ENCODE measurements at places on chromosomes 6 and 20.

DNA sequence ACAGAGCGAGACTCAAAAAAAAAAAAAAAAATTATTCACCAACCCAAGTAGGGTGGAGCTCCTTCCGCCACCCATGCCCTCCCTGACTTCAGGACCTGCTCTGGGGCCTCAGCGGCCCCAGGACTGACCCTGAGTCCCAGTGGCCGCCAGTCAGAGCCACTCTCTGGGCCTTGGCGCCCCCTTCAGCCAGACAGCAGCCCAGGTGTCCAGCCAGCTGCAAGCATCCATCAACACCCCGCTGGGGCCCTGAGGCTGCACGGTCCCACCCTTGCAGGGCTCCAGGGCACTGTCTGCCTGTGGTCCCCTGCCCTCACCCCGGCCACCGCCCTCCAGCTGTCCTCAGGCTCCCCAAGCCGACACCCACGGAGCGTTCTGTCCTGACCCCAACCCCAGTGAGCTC, 11.4 kb upstream of the KCNQ2 start:
- DNase-seq = no peak

DNA sequence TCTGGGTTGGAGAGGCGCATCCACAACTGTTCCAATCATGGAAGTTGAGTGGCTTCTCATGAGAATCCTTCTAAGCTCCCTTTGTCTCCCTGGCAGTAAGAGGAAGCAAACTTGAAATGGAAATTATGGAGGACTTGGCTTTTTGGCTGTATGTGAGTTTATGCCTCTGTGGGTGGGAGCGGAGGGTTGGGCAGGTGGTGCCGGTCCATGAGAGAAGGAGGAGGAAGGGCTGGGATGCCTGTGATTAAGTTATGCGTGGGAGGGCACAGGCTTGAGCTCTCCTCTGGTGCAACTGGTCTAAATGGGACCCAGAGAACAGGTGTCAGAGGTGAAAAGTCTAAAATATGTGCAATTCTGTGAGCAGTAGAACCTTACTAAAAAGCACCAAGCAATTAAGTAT, 2.2 kb downstream of the PHACTR3 start:
- DNase-seq = no peak

DNA sequence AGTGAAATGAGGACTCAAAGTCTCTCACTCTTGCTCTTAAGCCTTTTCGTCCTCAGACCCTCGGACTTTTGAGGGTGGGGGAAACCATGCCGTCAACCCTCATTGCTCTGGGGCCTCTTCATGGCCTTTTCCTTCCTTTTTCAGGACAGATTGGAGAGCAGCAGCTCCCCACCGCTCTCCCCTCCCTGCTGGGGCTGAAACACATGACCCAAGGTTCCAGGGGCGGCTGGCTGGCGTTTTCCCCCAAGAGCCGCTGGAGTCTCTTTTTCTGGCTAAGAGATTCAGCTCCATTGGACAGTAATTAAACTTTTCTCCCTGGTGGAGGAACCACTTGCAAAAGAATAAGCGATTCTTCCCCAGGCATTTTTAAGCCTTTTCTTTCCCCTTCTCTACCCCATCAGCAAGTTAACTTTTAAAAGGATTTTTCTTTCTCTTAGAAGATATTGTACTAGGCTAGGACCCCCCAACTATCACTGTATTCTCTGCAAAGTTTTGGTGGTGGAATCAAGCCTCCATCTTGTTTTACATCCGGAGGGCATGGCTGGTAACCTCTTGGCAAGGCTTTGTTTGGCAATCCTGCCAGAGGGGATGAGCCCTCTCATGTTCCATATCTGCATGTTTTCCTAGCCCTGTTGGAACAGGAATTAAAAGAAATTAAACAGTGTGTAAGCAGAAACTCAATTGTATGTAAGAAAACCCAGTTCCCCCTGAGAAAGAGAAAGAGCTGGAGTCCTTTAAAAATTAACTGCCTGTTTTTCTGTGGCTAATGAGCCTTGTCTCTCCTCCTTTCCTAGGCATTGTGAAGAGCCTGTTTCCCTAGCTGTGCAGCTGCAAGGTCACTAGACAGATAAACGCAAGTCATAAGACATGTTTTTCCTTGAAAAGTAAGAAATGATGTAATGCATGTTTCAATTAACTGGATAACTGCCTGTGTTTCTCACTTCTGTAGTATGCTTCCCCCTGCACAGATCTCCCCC, 100.8 kb upstream of the GPR6 start:
- DNase-seq = no peak

DNA sequence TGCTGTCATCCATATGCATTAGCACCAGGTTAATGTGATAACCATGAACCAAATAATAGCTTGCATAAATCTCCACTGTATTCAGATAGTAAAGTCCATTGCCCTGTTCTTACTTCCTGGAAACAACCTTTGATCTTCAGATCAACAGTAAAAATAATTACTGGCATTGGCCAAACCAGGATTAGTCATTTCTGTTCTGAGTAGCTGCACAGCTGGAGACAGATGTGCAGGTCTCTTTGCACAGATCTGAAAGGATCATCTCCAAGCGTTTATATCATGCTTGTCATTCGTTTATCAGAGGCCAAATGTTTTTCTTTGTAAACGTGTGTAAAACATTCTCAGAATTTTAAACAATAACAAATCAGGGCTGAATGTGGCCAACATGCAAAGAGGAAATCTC, 134.4 kb upstream of the HMGCLL1 start:
- no peak for DNase-seq

GRCh38 chr6:14584450-14584849, 466.9 kb downstream of the CD83 start:
- DNase-seq = no peak

DNA sequence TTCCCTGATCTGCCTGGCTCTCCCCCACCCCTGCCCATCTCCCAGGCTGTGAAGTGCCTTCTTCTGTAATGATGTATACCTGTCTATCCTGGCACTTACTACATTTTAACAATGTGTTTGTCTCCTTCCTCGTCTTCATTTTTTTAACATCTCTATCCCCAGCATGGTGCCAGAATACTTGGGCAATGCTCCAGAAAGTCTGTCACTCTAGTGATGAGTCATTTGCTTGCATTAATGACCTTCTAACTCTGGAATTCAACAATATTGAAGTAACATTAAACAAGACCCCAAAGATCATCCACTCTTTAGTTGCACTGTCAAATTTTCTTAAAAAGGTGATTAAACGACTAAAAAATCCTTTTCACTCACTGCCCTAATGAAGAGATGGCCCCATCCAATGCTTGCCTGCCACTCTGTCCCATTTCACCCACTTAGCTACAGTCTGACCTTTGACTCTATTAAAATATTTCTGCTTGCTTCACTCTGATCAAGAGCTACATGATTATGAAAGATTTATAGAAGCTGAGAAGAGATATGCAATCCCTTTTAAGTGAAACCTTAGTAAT, 7.7 kb upstream of the KLHL31 start:
- no peak for DNase-seq

- DNase-seq = no peak
These were observed 29.9 kb downstream of the COX4I2 start for GRCh38 chr20:31667315-31668285.

DNA sequence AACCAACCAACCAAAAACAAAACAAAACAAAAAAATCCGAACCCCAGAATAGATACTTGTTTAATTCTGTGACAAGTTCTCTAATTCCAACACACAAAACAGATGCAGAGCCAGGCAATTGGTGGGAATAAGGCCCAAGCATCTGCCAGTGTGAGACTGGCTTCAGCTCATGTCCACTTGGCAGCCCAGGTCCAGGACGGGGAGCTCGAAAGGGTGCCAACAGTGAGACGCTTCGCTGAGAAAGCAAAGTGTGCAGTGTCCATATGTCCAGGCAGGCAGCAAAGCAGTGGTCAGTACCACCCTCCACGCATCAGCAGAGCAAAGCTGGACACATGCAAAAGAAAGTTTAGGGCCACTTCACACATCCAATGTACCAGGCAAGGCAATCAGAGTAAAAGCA, 102.9 kb downstream of the RALGAPA2 start:
- no peak for DNase-seq

DNA sequence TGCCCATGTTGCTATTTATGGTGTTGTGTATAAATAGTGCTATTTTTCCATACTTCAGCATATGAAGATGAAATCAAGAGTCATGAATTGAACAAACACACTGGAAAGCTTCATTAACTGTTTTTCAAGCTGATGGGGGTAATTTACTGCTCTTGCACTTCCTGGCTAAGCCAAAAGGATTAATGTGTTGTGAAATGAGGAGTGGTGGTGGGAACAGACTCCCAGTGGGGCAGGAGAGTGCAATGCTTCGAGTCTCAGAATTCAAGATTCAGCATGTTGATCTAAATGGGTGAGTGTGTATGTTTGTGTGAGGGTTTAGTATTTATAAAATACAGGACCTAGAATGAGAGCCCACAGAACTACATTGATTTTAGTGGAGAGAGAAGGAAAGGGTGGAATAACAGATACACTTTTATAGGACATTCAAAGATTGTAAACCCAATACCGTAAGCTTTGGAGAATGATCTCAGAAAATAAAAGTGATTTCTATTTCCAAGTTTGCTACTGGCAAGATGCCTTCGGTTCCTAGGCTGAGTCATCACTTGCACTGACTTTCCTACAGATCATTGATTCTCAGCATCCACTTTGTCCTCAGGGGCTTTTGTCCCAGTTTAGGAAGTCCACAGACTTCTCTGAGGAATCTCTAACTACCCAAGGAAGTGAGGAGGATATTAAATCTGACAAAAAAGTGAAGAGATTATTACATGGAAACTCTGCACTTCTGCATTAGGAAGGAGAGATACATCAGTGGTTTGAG, 303.6 kb downstream of the TRDN start:
- DNase-seq = no peak

- DNase-seq = no peak
These were observed 34.3 kb upstream of the MCUR1 start for GRCh38 chr6:13848522-13849150.

GRCh38 chr6:17278289-17279063, 2.7 kb upstream of the RBM24 start:
- no peak for DNase-seq

- no peak for DNase-seq
These were observed 140.7 kb upstream of the MCHR2 start for GRCh38 chr6:100134703-100135102.

DNA sequence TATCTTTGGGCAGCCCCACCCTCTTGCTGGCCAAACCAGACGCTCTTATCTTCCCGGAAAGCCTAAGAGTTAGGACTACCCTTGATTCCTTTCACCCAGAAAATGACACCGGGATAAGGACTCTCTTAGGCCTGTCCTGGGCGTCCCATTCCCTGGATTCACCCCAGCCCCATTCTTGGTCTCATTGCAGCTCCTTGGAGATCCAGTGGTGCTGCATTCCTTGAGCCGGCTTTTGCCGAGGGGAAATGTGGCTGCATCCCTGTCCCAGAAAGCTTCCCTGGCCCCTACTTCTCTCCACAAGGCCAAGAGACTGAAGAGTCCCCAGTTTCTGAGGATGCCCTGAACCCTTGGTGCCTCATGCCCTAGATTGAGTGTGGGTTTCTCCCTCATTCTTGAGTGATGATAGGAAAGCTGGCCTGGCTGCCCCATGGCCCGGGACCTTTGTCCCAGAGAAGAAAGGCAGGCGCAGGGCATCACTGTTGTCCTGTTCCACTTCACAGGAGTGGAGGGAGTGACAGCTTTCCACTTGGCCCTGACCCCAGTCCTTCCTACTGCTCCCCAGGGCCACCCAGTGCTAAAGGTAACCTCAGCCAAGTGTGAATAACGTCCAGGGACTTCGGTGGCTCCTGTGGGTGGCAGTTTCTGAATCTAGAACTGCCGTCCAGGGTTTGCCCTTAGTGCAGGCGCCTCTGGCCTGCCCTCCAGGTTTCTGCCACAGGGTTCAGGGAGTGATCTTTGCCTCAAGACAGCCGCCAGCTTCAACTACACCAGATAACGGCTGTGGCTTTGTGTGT, 42.7 kb upstream of the MYL9 start:
- no peak for DNase-seq

DNA sequence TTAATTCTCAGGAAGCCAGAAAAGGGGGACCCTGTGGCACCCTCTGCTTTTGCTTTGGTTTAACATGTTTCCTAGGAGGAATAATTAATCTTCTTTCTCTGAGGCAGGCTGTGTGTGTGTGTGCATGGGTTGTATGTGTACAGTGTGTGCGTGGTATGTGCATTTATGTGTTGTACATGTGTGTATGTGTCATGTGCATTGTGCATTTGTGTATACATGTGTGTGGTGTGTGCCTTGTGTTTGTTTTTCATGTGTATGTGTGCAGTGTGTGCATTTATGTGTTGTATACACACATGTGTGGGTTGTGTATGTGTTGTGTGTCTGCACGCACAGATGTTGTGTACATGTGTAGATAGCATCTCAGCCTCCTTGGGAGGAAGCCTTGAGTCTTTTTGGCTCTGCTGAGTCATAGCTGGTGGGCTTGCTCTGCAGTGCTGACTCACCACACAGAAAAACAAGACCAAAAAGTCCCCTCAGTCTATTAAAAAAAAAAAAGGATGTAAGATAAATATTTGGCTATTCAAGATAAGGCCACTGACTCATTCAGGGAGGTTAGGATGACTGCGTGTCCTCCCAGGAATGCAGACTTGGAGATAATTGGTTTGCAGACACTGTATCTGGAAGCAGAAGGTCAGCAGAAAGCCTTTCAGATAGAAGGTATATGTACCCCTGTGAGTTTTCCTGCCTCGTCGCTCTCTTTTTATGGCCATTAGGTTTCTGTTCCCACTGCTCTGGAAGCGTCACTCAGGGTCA, 58.6 kb downstream of the SYNJ2 start:
- peak; percentile 28 for DNase-seq

DNA sequence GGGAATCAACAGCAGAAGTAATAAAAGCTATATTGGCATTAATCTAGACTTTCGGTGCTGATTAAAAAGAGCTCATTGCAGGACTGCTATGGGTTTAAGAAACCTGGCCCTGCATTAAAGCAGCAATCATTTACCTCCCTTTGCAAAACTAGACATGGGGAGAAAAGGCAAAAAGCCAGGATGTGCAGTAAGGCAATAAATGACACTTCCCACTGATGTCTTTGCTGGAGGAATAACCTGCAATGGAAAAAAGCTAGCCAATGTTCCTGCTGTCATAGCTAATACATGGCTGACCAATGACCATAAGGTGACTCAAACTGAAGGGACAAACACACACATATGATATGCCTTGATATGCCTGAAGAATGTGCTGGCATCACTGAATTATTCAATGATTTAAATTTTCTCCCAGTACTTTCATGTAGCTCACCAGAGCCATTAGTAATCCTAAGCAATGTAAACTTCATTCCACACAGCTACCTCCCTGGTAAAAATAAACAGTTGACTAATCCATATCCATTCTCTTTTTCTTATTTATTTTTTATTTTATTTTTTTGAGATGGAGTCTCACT, 8.7 kb downstream of the DNAAF9 start:
- no peak for DNase-seq

GRCh38 chr6:136173519-136174507, 76.3 kb downstream of the MTFR2 start:
- DNase-seq = no peak

- DNase-seq = no peak
These were observed 129.1 kb downstream of the SASH1 start for GRCh38 chr6:148471624-148472159.

DNA sequence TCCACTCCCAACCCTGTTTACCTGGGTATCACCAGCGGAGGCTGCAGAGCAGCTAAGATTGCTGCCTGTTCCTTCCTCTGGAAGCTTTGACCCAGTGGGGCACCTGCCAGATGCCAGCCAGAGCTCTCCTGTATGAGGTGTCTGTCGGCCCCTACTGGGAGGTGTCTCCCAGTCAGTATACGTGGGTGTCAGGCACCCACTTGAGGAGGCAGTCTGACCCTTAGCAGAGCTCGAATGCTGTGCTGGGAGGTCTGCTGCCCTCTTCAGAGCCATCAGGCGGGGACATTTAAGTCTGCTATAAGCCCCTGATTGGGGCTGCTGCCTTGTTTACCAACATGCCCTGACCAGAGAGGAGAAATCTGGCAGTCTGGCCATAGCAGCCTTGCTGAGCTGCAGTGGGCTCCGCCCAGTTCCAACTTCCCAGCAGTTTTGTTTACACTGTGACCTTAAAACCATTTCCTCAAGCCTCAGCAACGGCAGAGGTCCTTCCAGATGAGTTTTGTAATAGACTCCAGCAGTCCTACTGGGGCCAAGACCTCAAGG, 2.8 kb downstream of the RAET1E start:
- DNase-seq = no peak

Data from activated T-cell treated with anti-CD3 and anti-CD28 coated beads, Interleukin-2, amount 50 U/mL, for 4 hours (primary cell).